ENCODE measurements at places on chromosomes 3 and 15.

DNA sequence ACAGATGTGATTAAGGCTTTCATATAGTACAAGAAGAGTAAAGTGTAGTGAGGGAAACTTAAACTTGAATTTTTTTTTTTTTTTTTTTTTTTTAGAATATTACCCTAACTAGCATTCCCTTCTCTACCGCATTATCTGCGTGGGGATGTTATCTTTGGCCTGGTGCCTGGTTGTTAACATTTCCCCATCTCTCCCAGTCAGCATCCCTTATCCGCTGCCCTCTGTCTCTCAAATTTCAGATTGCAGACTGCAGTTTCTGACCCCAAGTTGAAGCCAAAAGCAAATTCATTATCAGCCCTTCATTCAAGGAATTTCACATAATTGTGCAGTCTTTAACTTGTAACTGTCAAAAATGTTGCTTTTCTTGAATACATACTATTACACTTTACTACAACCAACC lies 353.0 kb downstream of the PLOD2 start:
- no peak for DNase-seq

GRCh38 chr3:189488241-189488767 lies 142.9 kb upstream of the TP63 start:
- DNase-seq: no peak

- no peak for DNase-seq
These were observed 247.7 kb upstream of the TTC14 start for GRCh38 chr3:180354214-180354613.

GRCh38 chr3:64176461-64176996 lies 48.7 kb downstream of the PRICKLE2 start:
- DNase-seq: no peak

DNA sequence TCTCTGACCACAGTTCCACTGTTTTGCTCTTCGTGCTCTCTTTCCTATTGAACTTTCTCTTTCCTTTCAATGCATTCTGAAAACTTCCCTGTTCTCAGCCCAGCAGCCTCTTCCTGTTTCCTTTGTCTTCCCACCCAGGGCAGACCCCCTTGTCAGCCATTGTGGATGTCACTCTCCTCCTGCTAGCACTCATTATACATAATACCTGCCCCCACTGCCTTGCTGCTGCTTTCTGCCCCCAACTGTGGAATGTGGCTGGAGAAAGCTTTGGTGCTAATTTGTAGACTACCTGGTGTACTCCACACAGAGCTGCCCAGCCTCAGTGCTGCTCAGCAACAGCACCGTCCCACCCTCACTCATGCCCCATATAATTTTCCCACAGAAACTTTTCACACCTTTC lies 80.2 kb downstream of the CHCHD6 start:
- DNase-seq: no peak

DNA sequence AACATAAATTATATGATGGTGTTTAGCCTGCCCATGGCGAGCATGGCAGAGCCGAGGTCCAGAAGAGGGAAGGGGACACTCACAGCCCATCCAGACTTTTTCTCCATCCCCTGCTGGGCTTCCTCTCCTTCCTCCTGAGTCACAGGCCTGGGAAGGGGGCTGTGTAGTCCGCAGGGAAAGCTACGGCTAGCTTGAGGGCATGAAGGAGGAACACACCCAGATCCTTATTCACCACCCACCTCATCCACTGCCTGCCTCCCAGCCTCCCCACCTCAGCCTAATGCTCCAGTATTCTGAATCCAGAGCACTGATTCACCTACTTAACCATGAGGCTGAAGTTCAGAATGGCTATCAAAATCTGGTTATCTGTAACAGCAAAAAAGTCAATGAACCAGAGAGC lies 97.8 kb downstream of the OXNAD1 start:
- DNase-seq: no peak

Data from LNCaP clone FGC (cell line).